ENCODE measurements at places on chromosomes 4 and X.

DNA sequence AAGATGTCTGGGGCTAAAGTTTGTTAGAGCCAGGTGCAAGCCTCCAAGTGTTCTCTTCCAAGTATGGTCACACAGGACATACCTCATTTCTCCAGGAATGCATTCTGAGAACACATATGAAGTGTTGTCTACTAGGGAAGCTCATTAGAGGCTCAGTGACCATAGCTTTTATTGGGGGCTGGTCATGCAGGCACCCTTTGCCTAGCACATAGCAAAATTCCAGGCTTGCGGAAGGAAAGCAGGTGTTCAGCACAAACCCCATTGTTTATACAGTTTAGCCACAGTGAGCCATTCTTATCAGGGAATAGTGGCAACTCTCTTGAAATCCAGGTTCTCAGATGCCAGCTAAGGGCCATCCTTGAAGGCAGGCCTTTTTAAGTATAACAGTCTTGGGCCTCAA is 339.4 kb upstream of the ZCCHC13 start:
- no peak for DNase-seq

GRCh38 chr4:905485-906338 is 26.4 kb downstream of the GAK start:
- no peak for DNase-seq

GRCh38 chr4:1084394-1084793 is 29.0 kb downstream of the RNF212 start:
- no peak for DNase-seq

DNA sequence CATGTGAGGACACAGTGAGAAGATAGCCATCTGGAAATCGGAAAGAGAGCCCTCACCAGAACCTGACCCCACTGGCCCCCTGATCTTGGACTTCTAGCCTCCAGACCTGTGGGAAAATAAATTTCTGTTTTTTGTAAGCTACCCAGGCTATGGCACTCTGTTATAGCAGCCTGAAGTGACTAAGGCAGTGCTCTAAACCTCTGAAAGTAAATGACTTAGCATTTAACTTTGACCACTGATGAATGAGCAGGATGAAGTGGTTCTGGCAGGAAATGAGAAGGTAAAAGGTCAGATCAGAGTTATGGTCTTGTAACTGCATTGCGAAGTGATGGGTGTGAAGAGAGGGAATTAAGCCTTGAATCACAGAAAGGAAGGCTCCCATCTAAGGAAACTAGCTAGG is 17.0 kb downstream of the GPAT3 start:
- DNase-seq: no peak

DNA sequence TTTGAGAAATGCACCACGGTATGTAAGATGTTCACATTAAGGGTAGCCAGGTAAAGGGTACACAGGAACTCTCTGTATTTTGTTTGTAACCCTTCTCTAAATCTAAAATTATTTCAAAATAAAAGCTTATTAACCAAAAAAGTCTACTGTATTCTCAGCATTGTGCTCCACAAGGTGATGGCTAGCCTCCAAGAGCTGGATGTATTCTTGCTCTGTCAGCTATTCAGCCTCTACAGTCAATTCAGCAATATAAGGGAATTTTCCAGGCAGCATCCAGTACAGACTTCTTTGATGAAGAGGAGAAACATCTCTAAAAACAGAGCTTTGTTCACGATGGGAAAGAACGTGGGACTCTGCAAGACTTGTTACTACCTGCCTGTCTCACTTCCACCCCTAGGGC is 63.5 kb upstream of the MAOA start:
- no peak for DNase-seq

DNA sequence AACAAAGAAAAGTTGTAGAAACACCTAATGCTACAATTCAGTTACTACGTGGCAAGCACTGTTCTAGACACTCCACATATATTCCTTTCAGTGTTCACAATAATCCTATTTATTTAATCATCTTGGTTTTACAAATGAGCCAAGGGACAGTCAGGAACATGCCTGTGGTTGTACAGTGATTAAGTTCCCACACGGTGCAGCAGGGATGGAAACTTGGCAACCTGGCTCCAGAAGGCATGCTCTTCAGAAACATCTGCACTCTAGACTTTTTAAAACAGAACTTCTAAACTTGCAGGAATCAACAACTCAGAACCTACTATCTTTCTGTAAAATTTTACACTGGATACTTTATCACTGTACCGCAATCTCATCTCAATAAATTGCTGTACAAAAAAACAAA is 32.1 kb downstream of the TAPT1 start:
- DNase-seq: peak; percentile 59

DNA sequence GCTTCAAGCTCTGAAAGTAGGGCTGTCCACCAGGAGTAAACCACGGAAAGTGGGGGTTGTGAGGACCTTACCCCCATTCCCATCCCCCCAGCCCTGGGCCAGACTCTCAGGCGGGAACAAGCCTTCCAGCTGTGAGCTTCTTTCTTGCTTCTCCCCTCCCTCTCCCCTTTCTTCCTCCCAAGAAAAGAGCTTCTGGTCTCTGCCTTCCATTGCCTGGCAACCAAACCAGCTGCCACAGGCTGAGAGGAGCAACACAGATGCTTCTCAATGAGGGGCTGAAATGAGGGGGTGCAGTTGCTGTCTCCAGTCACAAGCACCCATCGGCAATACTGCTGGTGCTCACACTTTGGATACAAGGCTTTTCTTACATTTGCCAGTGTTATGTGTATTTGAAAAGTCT is 72.5 kb downstream of the SLC16A2 start:
- peak; percentile 3 for DNase-seq
